ENCODE measurements at places on chromosomes 13 and 19.

DNA sequence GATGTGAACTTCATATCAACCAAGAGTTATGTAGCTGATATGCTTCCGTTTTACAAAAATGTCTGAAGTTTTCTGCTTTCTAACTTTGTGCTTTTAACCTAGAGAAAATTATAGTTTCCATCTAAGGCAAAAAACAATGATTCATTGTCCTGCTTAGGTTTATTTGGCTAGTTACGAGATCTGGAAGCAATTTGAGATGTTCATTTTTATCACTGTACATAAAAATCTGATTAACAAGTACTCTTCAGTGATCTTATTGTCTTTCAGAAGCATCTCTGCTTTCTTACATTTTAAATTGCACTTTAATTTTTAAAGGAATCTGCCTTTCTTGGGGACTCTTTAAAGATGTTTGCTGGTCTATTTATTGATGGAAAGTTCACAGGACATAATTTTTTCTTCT lies 188.1 kb downstream of the RFC3 start:
- H3K27me3 ChIP-seq = no peaks in the 10 kb centered on the region
- no peak overlapping the region for H3K27ac ChIP-seq
- H3K36me3 ChIP-seq = no peaks in the 10 kb centered on the region
- no peak for DNase-seq
- H3K4me1 ChIP-seq = no peaks in the 10 kb centered on the region

DNA sequence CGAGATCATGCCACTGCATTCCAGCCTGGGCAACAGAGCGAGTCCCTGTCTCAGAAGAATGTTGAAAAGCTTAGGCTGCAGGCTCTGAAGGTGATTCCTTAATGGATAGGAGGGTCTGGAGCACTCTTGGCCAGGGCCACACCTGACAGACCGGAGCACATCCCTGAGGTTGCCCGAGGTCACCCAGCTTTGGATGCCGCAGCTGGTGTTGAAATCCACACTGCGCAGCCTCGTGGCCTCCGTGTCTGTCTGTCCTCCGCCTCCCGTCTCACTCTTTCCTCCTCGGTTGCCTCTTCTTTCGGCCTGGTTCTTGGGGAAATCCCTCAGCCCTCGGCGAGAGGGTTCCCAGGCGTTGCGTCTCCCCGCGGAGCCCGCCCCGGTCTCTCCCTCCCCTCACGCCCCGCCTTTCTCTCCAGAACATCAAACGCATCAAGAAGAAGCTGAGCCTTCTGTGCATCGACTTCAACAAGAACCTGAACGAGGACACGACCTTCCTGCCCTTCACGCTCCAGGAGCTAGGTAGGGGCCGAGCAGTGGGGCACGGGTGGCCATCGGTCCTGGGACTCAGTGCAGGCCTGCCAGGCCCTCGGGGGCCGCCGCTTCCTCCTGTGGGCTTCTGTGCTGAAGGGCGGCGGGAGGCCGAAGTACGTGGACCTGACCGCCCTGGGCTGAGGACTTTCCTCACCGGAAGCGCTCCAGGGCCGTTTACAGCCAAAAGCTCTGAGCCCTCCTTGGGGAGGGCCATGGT lies 14.1 kb downstream of the THOP1 start:
- no peak for DNase-seq
- no peak overlapping the region for H3K4me3 ChIP-seq
- no peaks in the 10 kb centered on the region for H3K4me1 ChIP-seq
- peaks cover 25% of the 10 kb centered on the region for H3K36me3 ChIP-seq

GRCh38 chr13:89454681-89455080 lies 1783.5 kb downstream of the SLITRK5 start:
- no peak overlapping the region for H3K4me3 ChIP-seq
- no peak for DNase-seq
- H3K4me1 ChIP-seq = no peaks in the 10 kb centered on the region
- H3K27me3 ChIP-seq = no peaks in the 10 kb centered on the region
- no peaks in the 10 kb centered on the region for H3K36me3 ChIP-seq

DNA sequence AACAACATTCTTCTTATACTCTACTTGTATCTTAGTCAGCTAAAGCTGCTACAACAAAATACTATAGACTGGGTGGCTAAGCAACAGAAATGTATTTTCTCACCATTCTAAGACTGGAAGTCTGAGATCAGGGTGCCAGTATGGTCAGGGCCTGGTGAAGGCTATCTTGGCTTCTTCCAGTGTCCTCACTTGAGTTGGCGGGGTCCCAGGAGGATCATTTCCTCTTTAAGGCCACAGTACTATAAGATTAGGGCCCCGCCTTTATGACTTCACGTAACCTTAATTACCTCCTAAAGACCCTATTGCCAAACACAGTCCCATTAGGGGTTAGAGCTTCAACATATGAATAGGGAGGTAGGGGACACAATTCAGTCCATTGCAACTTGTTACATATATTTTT lies 30.7 kb upstream of the DOCK9 start:
- no peak overlapping the region for H3K4me3 ChIP-seq
- H3K4me1 ChIP-seq = peaks cover 32% of the 10 kb centered on the region
- H3K36me3 ChIP-seq = peaks cover 17% of the 10 kb centered on the region
- no peaks in the 10 kb centered on the region for H3K27me3 ChIP-seq
- no peak for DNase-seq

Measured in activated CD4-positive, alpha-beta T cell treated with anti-CD3 and anti-CD28 coated beads, Interleukin-2, amount 10 ng/mL, durations not matched to agents 7 days and 5 days (primary cell).